Hippocampal formation (tissue), 2 donors: ENCODE measurements at places on chromosomes 4 and X.
A peak's percentile ranks its signal among the peaks of the same experiment; 100 is the strongest.

GRCh38 chr4:13654162-13654797, 26.8 kb upstream of the BOD1L1 start:
- peak; percentile 81 for DNase-seq

- DNase-seq, result no peak
These were observed 48.4 kb downstream of the KCNIP4 start for GRCh38 chr4:21900211-21900610.

- no peak for DNase-seq
These were observed 154.9 kb upstream of the TECRL start for GRCh38 chr4:64564126-64564525.

DNA sequence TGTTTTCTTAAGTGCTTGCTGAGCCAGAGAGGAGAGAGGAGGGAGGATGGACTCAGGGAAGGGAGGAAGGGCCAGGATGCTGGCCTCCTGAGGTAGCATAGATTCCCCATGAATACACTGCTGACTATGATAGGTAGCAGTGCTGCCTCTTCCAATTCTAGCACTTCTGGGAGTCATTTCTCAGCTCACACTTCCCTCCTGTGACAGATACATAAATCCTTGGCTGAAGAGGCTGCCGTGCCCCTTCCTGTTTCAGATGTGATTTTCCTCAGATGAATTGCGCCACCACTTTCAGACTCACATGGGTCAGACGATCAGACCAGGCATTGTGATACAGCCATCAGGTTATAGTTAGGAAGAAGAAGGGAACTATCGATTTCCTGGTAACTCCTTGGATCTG, 22.4 kb downstream of the TSC22D3 start:
- no peak for DNase-seq

DNA sequence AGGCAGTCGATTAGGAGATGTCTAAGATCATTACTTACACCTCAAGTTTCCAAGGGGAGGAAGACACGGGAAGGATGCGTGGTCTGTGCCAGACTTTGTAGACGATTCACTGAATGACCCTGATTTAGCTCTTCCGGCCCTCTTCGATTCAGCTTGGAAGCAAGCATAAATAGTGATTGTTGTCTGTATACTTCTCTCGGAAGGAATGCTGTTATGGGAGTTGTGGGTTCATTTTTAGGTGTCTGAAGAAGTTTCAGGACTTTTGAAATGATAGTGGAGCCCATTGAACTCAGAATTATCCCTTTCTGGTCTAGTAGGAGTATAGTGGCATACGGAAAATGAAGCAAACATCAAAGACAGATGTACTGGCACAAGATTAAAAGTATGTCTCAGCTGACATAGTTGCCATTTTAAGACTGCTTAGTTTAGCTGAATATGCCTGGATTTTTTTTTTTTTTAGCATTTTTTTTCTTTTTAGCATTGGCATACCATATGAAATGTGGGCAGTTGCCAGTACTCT, 1.0 kb upstream of the ANKRD17 start:
- DNase-seq, result no peak

GRCh38 chrX:20434986-20435385, 168.3 kb upstream of the RPS6KA3 start:
- no peak for DNase-seq

DNA sequence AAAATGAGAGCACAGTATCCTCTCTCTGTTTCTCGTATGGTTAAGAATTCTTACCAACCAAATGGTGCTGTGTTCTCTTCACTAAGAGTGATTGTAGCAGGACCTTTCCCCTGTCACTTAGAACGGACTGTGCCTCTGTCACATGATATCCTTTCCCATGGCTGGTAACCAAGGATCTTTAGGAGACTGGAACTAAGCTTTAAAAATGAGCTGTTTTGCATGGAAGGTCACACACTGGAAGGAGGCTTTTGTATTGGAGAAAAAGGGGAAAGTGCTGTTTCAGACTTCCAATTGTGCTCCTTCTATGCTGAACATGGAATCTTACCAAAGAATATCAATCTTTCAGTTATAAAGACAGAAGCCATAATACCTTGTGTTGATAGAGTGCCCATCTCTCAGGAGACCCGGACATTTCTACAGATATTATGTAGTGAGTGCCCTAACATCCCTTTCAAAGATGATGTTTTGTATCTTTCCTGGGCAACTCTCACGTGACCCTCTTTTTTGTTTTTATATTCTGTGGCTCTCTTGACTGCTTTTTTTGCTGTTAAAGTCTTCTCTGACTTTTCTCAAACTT, 148.6 kb downstream of the SLC4A4 start:
- peak; percentile 54 for DNase-seq

- DNase-seq, result no peak
These were observed 1290.1 kb downstream of the PCDH7 start for GRCh38 chr4:32010221-32010620.

- no peak for DNase-seq
These were observed 2.5 kb downstream of the TIMP1 start for GRCh38 chrX:47584714-47585113.

DNA sequence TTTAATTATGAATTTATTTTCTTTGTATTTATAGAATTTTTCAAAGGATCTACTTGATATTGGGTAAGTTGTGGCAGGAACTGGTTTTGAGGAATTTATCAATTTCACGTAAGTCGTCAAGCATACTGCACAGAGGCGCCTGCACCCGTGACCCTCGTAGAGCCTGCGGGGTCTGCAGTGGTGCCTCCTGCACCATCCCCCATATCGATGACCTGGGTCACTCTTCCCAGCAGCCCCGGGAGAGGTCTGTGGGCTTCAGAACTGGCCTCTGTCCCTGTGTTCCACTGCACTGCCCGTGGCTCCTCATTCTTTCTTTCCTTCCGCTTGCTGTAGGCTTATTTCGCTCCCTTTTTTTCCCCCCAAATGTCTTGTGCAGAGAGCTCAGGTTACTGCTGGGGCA, 31.5 kb upstream of the CPLX1 start:
- no peak for DNase-seq

GRCh38 chrX:130575831-130576389, 174.1 kb downstream of the RBMX2 start:
- DNase-seq, result peak; percentile 17

DNA sequence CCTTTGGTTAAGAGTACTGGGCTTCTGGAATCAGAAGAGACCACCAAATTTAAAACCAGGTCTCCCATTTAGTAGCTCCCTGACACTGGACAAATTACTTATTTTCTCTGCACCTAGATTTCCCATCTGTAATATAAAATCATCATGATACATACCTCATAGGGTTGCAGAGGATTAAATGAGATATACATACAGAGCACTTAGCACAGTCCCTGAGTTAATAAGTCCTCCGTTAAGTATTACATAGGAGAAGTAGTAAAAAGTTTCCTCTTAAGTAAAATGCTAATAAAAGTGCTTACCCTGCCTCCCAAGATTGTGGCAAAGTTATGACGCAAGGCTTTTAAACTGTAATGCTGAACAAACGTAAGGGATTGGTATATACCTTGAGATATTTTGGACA, 539 bp upstream of the CHIC1 start:
- no peak for DNase-seq

DNA sequence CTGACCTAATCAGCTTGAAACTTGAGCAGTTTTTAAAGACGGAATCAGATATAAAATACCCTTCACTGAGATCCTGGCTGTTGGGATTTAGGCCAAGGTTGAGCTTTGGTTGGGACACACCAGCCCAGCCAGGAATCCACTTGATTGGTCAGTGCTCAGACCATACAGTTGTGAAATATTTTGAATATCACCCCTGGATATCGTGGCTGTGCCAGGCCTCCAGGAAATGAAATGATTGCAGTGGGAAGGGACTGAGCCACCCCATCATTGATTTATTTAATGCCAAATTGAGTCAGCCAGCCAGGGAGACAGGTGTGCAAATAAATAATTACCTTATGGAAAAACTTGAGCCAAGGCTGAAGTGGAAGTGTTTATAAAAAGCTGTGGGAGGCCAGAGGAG, 128.4 kb upstream of the SCML1 start:
- no peak for DNase-seq

GRCh38 chr4:1793496-1793840, 375 bp downstream of the FGFR3 start:
- DNase-seq, result no peak

- DNase-seq, result no peak
These were observed 4.0 kb upstream of the CBLL2 start for GRCh38 chrX:22268706-22269105.

DNA sequence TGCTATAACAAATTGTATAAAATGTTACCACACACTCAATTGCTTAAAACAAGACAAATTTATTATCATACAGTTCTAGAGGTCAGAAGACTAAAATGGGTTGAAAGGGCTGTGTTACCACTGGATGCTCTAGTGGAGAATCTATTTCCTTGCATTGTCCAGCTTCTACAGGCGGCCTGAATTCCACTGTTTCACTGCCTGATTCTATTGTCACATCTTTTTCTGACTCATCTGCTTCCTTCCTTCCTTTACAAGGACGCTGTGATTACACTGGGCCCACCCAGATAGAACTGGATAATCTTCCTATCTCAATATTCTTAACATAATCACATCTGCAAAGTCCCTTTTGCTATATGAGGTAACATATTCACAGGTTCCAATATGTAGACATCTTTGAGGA, 19.4 kb upstream of the ARMCX1 start:
- no peak for DNase-seq

GRCh38 chr4:186820391-186820891, 96.8 kb upstream of the FAT1 start:
- DNase-seq, result no peak

GRCh38 chrX:48971249-48972219, at the start of gene KCND1:
Gene KCND1 (minus strand): TSS chrX:48971844. CDS start chrX:48970271, 1,573 bp downstream.
- no peak for DNase-seq

DNA sequence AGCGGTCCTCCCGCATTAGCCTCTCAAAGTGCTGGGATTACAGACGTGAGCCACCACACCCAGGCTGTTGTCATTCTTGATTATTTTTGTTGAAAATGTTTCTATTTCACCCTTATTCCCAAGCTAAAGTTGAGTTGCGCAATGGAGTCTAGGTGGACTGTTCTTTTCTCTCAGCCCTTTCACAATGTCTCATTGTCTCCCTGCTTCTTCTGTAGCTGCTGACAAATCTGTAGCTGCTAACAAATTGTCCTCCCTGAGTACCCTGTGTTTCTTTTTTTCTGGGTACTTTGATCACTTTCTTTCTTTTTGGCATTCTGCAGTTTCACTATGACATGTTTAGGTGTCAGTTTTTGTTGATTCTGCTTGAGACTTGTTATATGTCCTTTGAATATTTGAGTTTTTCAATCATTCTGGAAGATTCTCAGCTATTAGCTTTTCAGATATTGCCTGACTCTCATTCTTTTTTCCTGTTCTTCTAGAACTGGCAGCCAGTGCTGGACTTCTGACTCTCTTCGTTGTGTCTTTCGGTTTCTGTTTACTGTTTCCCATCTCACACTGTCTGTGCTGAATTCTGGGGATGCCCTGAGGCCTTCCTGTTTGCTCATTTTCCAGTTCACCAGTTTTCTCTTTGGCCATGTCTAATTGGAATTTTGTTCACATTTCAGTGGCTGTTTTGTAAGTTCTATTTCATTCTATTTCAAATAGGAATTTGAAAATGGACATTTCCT, 6.6 kb downstream of the ABCD1 start:
- DNase-seq, result no peak

- no peak for DNase-seq
These were observed 228.2 kb upstream of the TENM3 start for GRCh38 chr4:182015014-182015413.

GRCh38 chrX:153723351-153724251, 586 bp downstream of the BCAP31 start:
- DNase-seq, result no peak

- DNase-seq, result no peak
These were observed 560.4 kb downstream of the GRXCR1 start for GRCh38 chr4:43452948-43453347.

DNA sequence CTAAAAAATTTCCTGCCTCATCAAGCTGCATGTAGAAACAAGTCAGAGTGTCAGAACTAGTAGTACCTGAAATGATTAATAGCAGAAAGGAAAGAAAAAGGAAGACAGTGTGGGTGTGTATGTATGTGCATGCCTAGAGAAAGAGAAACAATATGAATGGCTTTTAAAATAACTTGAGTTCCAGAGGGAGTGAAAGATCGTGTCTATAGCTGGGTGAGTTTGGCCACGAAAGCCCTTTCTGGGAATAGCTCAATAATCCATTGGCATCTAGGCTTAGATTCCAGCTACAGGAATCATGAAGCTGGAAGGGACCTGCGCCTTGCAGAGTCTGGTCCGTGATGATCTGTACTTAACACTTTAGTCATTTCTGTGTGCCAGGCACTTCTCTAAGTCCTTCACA, 195.6 kb downstream of the RAPGEF2 start:
- no peak for DNase-seq

GRCh38 chr4:141659539-141659938, 23.2 kb downstream of the IL15 start:
- DNase-seq, result no peak

- DNase-seq, result no peak
These were observed 48.8 kb downstream of the SHOX start for GRCh38 chrX:679291-679979.

DNA sequence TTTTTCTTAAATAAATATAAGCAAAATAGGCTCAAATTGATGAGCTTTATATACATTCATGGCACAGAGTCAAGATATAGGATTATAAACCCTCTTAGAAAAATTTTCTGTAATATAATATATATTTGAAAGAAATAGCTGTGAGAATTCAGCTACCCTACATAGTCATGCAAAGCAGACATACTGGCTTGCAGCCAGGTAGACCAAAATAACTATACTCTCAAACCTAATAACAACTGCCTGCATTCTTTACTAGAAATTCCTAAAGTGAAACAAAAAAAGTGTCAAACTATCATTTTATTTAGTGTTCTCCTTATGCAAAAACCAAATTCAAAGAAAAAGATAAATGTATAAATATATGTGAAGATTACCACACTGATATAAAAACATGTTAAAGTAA, 1390.2 kb downstream of the C4orf33 start:
- DNase-seq, result no peak

DNA sequence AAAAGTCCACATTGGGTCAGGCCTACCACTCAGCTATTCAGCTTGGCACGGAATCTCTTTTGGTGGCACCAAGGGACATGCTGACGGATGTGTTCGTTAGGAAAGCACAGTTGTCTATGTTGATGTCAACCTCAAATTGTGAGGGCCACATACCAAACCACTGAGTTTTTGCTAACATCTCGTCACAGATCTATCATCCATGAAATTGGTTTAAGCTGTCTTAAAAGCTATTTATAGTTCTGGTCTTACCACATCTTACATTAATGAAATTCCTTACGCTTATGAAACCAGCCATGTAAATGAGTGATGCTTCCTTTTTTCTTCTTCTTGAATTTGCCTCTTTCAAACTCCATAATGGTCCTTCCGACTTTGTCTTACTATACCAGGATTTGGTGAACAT, 101.5 kb downstream of the MGST2 start:
- no peak for DNase-seq

- no peak for DNase-seq
These were observed 56.4 kb upstream of the XIAP start for GRCh38 chrX:123803331-123803983.

DNA sequence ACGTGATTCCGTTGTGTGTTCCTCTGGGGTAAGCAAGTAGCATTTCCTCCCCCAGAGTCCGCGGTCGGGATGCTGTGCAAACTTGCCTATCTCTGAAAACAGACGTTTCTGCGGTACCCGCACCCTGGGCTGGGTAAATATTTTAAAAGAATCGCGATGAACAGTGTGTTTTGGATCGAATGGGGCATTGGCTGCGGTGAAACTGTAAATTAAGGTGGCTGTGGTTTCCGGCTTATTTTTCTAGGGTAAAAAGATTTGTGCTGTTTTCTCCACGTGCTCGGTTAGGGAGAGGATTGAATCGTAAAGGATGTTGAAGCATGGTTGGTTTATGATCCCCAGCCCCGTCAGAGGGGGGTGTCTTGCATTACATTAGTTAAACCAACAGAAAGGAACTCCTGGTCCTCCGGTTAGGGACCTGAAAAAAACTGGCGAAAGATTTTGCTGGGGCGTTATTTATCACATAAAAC, 1.2 kb downstream of the HHIP start:
- peak; percentile 59 for DNase-seq
